Hepatocyte (in vitro differentiated cells): ENCODE measurements at places on chromosomes 6 and 20. TPM values are rescaled to one million over a fixed set of nuclear protein-coding genes. Genes with fewer than 3 reads are reported as not detected.

GRCh38 chr20:35629427-35630145 is 14.0 kb downstream of the SPAG4 start:
- no peak for DNase-seq

GRCh38 chr6:43105538-43106222 is 29.6 kb downstream of the PTK7 start:
- no peak for DNase-seq

- DNase-seq, result peak; percentile 14
Measured at GRCh38 chr6:23983735-23984134, 142.3 kb upstream of the NRSN1 start.

- DNase-seq, result peak; percentile 90
Measured at GRCh38 chr6:149431905-149432775, 32.1 kb downstream of the SUMO4 start.

The LCA5 gene
- 4.5 and 5.6 TPM in 2 replicates for total RNA-seq
